ENCODE measurements at places on chromosomes 3 and 15. TPM values are rescaled to one million over a fixed set of nuclear protein-coding genes. Genes with fewer than 3 reads are reported as not detected.

DNA sequence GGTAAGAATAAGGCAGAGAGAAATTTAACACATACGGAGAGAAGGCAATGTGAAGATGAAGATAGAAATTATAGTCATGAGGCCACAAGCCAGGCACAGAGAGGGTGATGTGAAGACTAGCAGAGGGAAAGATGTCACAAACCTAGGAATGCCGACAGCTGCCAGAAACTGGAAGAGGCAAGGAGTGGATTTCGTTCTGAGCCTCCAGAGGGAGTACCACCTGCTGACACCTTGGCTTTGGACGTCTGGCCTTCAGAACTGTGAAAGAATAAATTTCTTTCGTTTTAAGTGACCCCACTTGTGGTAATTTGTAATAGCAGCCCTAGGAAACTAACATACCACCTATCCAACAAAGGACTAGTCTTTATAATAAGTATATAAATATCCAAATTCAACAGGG, 5.0 kb upstream of the SGO1 start:
- H3K4me3 ChIP-seq = no peak overlapping the region
- peaks cover 3% of the 10 kb centered on the region for H3K4me1 ChIP-seq
- peak; percentile 14 for DNase-seq
- no peak overlapping the region for H3K27ac ChIP-seq
- no peaks in the 10 kb centered on the region for H3K36me3 ChIP-seq

DNA sequence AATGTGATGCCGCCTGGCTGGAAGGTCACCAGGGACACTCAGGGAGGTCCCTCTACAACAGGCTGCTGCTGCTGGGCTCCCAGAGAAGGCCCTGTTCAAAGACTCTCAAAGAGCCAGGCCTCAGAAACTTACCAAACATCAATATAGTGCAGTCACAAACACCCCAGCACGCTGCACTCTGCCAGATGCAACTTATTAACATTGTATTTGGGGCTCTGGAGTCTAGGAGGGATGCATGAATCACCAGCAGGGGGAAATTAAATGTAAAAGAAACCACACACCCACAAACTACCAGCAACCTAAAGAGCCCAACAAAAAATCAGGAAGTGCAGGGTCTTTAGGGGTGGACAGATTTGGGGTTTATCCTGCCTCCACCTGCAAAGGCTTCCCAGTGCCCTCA, 74.6 kb upstream of the SPATA12 start:
- DNase-seq = no peak
- H3K36me3 ChIP-seq = no peaks in the 10 kb centered on the region
- H3K4me1 ChIP-seq = no peaks in the 10 kb centered on the region
- H3K4me3 ChIP-seq = no peak overlapping the region
- H3K27me3 ChIP-seq = peaks cover 13% of the 10 kb centered on the region

Gene KIF7
- 15.7 TPM for total RNA-seq

Gene MAGEL2
- 2.5 TPM for total RNA-seq

Gene ANKRD63
- total RNA-seq = not detected

Gene UPK1B
- not detected for total RNA-seq

DNA sequence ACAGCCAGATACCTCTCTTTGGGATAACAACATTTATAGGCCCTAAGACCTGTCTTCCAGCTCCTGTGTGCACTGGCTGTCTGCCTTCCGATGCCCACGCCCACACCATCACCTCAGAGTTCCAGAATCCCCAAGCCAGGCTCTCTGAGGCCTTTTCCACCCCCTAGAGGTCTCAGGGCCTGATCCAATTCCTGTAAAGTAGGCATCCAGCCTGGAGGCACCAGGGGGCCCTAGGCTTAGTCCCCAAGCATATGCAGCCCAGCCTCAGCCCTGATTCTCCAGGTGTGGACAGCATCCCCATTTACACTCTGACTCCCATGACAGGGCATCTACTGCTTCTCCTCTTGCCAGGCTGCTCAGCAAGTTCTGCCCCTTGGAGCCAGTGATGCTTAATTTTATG, 72.7 kb upstream of the CORO2B start:
- no peak overlapping the region for H3K4me3 ChIP-seq
- no peak overlapping the region for H3K27ac ChIP-seq
- no peaks in the 10 kb centered on the region for H3K27me3 ChIP-seq
- DNase-seq = no peak

DNA sequence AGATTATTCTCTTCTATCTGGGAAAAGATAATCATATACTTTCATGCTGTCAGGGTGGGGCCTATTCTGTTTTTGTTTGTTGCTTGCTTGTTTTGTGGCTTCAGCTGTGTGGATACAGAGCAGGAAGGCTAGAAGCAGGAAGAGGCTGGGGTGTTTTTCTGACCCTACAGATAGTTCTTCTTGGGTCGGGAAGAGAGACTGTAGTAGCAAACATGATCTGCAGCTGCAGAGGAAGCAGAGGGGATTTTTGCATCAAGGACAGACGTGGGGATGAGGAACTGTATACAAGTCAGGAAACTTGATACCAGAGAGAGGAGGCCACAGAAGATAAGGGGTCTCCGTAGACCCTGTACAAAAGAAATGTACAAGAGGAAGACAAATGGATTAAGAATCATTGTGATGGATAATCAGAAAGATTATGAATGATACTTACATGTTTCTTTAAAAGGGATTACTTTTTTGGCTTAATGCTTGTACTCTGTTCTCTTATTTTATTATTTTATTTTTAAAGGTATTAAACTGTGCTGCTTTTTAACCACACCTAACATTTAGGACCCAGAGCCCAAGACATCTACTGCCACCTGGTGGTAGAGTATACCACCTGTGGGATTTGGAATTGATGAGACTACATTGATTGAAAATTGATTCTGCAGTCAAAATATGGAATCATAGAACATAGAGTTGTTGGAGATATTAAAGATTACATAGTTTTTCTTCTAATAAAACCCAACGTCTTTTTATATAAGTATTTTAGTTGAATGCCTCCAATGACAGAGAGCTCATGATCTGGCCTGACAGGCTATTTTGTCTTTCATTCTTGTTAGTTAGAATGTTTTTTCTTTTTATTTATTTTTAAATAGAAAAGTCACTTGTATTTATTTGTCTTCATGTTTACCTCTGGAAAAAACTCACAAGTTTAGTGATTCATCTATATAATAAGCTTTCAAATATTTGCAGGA, 87.3 kb upstream of the ROPN1 start:
- H3K27me3 ChIP-seq = no peaks in the 10 kb centered on the region
- H3K27ac ChIP-seq = no peak overlapping the region
- H3K4me3 ChIP-seq = no peak overlapping the region
- H3K36me3 ChIP-seq = no peaks in the 10 kb centered on the region
- H3K4me1 ChIP-seq = peaks cover 4% of the 10 kb centered on the region

DNA sequence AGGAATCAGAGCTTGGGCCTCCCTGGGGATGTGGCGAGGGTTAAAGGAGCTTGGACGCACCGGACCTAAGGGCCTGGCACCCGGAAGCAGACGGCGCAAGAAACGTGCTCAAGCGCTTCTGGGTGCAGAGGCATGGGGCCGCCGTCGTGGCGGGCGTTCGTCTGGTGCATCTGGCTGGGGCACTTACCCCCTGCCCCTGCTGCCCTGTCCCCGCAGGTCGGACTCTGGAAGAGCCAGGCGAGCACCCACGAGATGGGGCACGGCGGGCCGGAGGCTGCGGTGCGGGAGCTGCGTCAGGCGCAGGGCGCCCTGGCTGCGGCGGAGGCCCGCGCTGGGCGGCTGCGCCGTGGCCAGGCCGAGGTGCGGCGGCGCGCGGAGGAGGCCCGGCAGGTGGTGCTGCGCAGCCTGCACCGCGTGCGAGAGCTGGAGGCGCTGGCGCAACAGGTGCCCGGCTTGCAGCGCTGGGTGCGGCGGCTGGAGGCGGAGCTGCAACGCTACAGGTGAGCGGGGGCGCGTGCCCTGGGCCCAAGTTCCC, 2.5 kb downstream of the EFCC1 start:
- H3K4me3 ChIP-seq = no peak overlapping the region
- peaks cover 90% of the 10 kb centered on the region for H3K27me3 ChIP-seq
- no peaks in the 10 kb centered on the region for H3K36me3 ChIP-seq
- peaks cover 25% of the 10 kb centered on the region for H3K4me1 ChIP-seq

DNA sequence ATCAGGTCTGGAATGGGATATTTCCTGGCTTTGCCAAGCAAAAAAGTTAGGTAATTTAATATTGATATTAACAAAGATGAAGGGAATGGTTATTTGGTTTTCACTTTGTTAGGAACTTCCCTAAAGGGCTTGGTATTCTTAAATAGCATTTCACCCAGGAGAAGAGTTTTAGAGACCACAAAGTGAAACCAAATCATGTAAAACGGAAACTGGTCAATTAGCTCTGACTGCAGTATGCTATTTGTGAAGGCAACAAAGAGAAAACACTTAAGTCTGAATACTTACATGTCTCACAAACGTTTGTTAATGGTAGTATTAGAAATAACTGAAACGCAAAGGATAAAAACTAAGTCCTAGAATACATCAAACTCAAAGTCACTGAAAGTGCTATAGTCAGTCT, 32.4 kb upstream of the SETMAR start:
- no peak for DNase-seq
- no peak overlapping the region for H3K4me3 ChIP-seq
- H3K4me1 ChIP-seq = no peaks in the 10 kb centered on the region
- no peak overlapping the region for H3K27ac ChIP-seq

Measured in neural progenitor cell (in vitro differentiated cells).